Fibroblast of gingiva (primary cell): ENCODE measurements at places on chromosomes 4 and X.

DNA sequence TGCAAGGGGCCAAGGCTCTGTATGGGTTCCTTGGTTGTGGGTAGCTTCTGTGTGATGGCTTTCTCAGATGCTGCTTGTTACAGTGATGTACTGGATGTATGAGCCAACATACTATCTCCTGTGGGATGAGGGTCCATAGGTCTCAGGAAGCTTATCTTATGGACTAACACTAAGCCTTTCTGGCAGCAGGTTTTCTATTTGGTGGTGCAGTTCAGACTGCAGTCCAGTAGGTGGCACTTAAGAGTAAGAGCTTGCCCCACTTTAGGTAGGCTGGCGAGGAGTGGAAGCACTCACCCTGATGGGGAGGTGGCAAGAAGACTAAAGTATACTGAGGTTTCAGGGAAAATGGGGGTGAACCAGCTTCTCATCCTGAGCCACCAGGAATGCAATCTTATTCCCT lies 306.7 kb upstream of the MAOA start:
- peak; percentile 0 for DNase-seq

GRCh38 chrX:12978205-12979025 lies 3.5 kb downstream of the TMSB4X start:
- peak; percentile 77 for DNase-seq

- peak; percentile 7 for DNase-seq
Measured at GRCh38 chrX:3161681-3162080, 120.4 kb downstream of the ARSF start.

DNA sequence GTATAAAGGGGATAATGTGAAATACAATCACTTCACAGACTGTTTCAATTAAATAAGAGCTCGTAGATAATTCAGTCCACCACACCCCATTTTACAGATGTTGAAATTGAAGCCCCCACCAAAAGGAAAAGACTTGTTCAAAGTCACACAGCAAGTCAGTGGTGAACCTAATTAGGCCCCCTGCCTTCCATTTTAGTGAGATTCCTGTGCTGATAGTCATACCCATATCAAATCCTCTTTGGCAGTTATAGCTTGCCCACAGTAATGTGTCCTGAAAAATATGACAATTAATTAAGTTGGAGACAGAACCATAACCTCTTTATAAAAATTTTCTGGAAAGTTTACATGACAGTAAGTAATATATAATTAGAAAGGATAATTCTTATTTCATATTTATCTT lies 58.0 kb downstream of the AR start:
- DNase-seq: peak; percentile 32
